ENCODE measurements at places on chromosomes 7 and 10.

- no peak for DNase-seq
Observed at GRCh38 chr10:33016988-33017387, 59.0 kb upstream of the ITGB1 start.

GRCh38 chr10:86711513-86712316 is 43.4 kb downstream of the LDB3 start:
- DNase-seq: no peak

DNA sequence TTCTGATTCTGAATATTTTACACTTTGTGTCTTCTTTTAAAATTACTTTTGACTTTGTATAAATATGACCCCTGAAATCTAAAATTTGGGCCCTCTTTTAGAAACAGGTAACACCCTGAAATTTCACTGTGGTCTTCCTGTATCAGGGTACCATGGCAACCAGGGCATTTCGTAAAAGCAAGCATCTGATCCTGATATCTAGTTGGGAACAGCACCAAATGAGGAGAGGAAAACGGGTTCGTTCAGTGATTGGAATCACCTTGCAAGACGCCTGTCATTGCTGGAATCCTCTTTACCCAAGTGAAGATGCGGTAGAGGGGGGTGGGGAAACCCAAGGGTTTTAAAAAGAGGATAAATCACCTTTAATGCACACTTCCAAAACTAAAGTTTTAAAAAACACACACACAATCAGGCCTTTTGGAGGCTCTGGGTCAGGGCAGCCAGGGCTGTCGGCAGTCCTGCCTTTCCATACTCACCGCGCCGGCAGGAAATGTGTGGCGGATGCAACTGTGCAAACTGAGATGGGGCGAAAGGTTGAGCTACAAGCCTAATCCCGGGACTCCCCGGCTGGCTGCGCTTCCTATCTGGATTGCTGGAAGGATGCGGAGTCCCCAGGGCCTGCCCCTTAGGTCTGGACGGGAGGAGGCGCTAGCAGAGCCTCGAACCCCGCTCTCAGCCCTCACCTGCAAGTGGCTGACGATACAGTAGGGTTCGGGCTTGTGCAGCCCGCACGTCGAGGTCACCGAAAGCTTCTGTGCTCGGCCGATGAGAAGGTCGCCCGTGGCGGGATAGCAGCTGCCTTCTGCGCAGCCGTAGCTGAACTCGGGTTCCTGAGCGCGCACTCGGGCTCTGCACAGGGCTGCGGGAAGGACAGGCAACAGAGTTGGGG is 1.8 kb downstream of the LAMB1 start:
- peak; percentile 41 for DNase-seq

DNA sequence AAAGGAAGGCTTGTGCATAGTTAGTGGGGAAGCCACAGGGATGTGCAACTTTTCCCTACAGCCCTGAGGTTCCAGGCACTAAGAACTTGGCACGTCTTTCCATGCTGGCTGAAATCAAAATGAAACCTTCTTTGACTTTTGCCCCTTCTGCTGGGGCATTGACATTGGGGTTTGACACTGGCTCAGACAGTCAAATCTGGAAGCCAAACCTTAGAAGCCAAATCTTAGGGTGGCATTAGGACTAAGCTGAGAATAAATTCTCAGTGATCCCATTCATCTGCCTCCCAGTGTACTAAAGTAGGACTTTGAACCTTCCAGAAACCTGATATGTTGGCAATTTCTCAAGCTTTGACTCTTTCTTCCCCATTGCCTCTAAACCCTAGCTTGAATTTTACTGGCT is 31.3 kb upstream of the INSYN2A start:
- peak; percentile 0 for DNase-seq

- DNase-seq: no peak
Observed at GRCh38 chr7:41754046-41754445, 51.2 kb upstream of the INHBA start.

- no peak for DNase-seq
Observed at GRCh38 chr10:3875842-3876235, 90.8 kb upstream of the KLF6 start.

DNA sequence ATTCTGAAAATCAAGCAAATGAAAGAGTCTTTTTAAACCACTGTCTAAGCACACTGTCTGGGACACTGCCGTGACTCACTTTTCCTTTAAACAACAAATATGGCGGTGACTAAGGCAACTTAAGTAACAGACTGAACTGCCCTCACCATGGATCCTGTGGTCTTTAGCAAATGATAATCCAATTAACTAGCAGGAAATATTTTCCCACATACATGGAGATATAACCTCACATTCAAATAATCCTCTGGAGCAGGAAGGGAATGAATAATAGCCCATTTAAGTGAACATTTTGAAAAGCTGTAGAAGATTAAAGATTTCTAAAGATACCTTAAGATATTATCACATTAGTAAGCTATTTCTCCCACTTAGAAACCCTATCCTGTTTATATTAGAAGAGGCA is 40.3 kb upstream of the LRRC17 start:
- DNase-seq: no peak

DNA sequence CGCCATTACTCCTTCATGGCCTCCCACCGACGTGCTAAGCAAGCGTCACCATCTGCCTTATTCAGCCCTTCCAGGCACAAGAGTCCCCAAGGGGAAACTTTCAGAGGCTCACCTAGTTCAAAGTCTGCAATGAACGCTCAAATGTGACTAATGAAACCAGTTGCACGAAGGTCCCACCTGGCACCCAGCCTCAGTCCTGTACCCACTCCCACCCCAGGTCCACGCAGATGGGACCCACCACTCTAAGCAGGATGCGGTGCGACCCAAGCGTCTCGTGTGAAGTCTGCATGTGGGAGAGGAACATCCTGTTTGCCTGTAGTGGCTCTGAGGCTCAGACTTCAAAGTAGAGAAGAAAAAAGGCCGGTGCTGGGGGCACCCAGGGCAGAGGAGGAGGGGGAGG is 40.3 kb downstream of the RGS10 start:
- no peak for DNase-seq

- no peak for DNase-seq
Observed at GRCh38 chr7:123573896-123574467, 16.4 kb upstream of the NDUFA5 start.
